ENCODE measurements at places on chromosomes 12 and 14.

GRCh38 chr14:100911665-100912316 is 8.3 kb upstream of the RTL1 start:
- DNase-seq, result no peak

DNA sequence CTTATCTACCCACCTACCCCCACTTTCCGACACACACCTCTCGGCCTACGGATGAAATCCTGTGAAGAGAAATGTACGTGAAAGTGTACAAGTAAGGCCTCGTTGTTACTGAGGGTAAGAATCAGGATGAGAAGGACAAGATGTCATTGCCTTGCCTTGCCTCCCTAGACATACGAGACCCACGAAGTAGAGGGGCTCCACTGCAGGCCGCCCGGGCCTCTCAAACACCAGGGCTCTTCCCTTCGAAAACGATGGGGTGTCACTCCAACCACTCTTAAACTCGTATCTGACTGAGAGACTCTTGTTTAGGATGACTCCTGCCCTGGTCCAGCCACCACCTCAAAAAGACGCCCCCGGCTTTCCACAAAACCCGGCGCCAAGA is 498 bp downstream of the RACGAP1 start:
- DNase-seq, result no peak

GRCh38 chr14:93792391-93792790 is 4.1 kb upstream of the PRIMA1 start:
- DNase-seq, result no peak

- no peak for DNase-seq
Observed at GRCh38 chr12:124780752-124781685, 82.6 kb downstream of the SCARB1 start.

DNA sequence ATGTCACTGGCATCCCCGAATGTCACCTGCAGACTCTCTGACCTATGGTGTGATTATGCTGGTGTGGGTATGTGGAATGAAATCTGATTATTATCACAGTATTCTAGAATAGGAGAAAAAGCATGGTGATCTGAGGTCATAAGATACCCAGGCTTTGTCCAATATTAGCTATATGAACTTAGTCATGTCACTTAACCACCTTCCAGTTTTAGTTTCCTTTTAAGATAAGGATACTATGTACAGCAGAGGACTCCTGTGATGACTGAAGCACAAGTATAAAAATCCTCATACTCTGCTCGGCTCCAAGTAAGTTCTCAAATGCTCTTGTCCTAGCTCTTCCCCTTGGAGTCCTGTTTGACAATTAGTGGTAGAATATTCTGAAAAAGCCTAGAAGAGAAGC is 2.8 kb downstream of the GNS start:
- DNase-seq, result no peak

- DNase-seq, result no peak
Observed at GRCh38 chr14:53610947-53611346, 345.7 kb downstream of the BMP4 start.

- no peak for DNase-seq
Observed at GRCh38 chr12:53063708-53064612, 14.1 kb downstream of the TNS2 start.

DNA sequence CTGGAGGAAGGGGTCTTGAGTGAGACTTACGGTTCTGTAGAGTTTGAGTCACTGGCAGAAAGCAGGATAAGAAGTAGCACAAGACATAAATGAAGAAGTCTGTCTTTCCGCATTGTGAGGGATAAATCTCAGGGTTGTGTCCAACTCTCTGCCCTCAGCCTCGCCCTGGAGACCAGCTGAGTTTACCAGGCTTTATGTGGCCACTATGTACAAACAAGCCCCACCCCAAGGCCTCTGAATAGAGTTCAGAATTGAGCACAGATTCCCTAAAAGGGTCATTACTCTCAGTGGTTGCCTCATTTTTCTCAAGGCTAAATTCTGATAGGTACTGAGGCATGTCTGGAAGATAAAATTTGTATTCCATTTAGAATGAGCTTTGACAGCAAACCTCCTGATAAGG is at the start of gene PZP:
Gene PZP, minus strand, starts transcription at position 167 of the 400 bp plus-strand sequence. Its CDS starts 54 bp downstream, at position 113.
- no peak for DNase-seq

- no peak for DNase-seq
Observed at GRCh38 chr12:115149279-115149678, 465.3 kb upstream of the TBX3 start.

GRCh38 chr14:51482102-51482501 is 169.6 kb upstream of the FRMD6 start:
- DNase-seq, result no peak

DNA sequence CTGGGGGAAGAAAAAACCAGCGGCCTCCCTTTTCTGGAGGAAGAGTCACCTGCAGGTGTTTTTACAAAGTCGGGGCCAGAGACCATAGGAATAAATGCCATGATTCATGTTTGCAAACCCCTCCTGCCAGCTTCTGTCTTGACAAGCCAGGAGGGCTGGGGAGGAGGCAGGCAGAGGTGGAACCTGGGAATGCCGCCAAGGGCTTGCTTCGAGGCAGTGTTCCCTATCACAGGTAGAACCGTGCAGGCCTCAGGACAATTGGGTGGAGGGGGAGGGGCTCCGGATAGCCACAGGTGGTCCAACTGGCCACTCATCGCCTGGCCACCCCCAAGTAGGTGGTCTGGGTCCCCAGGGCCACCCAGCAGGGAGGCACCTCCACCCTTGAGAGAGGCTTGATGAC is 14.2 kb upstream of the DLK1 start:
- DNase-seq, result no peak

- no peak for DNase-seq
Observed at GRCh38 chr12:16587110-16587453, 18.9 kb downstream of the LMO3 start.

GRCh38 chr12:57248934-57249742 is 1.8 kb downstream of the STAC3 start:
- no peak for DNase-seq

GRCh38 chr12:94973221-94973620 is 30.3 kb downstream of the NDUFA12 start:
- DNase-seq, result no peak

DNA sequence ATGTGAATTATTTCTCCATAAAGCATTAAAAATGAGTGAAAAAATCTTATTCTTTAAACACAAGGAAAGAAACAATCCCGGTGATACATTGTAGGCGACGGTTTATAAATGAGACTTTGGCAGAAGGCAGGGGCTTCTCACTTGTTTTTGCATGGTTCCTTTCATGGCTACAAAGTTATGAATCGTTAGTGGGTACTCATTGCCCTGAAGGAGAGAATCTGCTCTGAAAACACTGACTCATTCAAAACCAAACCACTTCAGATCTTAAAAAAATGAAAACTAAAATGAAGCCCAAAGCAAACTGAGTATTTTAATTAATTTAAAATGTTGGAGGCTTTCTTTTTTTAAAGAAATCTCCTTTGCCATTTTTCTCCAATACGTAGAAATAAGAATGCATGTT is 41.4 kb upstream of the AMIGO2 start:
- DNase-seq, result no peak

DNA sequence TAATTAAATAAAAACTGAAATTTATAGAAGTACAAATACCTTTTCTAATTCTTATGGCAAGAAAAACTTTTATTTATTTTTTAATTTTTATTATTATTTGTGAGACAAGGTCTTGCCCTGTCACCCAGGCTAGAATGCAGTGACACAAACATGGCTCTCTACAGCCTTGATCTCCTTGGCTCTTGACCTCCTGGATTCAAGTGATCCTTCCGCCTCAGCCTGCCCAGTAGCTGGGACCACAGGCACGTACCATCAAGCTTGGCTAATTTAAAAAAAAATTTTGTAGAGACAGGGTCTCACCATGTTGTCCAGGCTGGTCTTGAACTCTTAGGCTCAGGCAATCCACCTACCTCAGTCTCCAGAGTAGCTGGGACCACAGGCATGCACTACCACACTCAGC is 47.4 kb downstream of the COCH start:
- no peak for DNase-seq

DNA sequence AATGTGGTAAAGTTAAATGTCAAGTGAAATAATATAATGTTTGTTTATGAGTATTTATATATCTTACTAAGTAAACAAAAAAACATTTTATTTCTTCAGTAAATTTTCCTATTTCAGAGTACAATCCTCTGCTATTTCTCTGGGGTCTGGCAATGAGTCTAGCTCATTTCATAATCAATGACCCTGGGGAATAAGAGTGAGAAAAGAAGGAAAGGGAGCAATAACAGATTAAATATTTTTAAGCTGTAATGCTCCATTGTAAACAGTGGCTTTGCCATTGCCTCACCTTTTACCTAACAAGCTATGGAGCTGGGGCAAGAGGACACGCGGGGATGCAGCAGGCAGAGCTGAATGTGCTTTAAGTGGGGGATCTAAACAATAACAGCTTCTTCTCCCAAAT is 1071.9 kb downstream of the FLRT2 start:
- DNase-seq, result no peak

DNA sequence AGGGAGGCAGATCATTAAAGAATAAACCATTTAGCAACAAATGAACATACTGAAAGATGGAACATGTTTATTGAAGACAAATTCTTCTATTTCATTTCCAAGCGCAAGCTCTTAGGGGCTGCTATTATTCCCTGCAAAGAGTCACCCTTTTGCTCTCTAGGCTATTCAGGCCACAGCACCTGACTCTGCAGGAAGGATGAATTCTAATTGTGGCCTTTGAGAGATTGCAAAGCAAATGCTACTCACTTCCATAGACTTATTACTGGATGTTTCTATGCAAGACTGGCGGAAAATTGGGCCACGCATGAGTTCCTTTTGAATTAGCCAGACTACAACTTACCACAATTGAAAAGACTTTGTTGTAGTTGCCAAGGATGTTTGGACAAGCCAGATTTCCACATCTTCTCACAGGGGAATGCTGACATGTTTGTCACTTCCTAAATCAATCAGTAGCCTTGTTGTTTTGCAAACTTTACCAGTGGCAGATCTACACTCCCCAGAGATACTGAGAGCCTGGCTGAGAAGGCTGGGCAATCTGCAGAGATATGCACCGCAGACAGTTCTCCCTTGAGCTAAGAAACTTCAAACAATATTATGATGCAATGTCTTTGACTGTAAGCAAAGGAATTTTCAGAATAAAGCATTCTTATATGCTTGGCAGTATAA is 334.3 kb upstream of the SYT1 start:
- DNase-seq, result no peak

DNA sequence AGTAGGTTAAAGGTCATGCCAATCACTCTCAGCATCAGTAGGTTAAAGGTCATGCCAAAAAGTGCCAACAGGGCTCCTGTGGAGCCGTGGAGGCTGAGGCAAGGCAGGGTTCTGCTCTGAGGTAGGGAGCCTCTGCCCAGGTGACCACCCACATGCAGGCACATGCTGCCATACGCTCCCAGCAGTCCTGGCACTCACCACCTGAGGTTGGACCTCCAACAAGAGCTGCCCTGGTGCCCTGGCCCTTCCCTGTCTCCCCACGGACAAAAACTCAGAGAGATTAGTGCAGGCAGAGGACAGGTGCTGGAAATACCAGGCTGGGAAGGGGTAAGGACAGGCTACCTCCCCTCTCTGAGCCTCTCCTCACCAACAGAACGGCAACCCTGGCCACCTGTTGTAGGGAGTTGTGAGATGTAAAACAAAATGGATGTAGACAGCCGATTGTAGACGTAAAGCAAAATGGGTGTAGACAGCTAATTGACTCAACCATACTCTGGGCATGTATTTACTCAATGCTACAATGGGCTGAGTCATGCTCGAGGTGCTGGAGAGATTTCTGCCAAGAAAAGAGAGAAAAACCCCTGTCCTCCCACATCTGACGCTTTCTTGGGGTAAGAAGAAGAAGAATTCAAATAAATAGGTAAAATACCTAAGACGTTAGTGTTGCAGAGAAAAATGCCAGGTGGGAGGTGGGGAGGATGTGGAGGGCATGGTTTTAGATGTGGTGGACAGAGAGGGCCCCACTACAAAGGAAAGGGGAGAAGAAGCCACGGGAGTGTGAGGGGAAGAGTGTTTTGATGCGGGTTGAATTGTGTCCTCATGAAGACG is 32.4 kb downstream of the LTBP2 start:
- no peak for DNase-seq

- no peak for DNase-seq
Observed at GRCh38 chr14:23357261-23357660, 4.6 kb upstream of the SLC22A17 start.

- DNase-seq, result no peak
Observed at GRCh38 chr14:89331398-89331797, 85.6 kb downstream of the FOXN3 start.

DNA sequence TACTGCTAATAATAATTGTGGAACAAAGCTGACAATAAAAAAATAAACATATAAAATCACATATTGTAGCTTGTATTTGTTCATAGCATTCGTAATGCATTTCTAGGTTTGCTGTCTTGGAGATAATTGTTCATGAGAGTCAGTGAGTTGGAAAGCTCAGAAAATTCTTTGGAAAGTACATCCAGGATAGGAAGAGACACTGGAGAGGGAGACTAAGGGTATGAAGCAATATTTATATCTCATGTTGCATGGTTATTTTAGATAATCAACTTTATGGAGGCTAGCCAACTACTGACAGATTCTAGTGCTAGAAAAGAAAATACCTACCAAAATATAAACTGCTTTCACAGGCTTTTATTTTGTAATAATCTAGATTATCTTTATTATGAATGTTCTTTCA is 1095.2 kb downstream of the FSCB start:
- no peak for DNase-seq

- DNase-seq, result no peak
Observed at GRCh38 chr12:52794479-52795331, 1.2 kb downstream of the KRT3 start.

DNA sequence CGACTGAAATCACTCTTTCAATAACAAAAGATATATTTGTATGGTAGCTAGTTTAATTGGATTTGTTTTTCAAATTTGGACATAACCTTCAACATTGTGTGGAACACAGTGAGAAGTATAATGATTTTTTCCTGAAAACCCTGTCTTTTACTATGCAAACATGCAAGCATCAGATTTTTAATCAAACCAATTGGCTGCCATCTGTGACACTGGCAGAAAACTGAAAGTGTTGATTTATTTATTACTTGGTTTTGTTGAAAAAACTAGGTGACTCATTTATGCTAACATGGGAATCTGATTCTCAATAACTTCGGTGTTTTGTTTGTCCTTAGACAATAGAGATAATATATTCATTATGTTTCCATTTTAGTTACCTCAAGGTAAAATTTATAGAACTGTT is 82.0 kb downstream of the NTS start:
- DNase-seq, result no peak

GRCh38 chr12:50936821-50937530 is 15.4 kb upstream of the HIGD1C start:
- DNase-seq, result no peak

GRCh38 chr12:70459786-70460185 is 93.7 kb downstream of the KCNMB4 start:
- DNase-seq, result no peak

GRCh38 chr12:4115570-4115969 is 158.0 kb upstream of the CCND2 start:
- no peak for DNase-seq
